Bronchus fibroblast of lung (primary cell): ENCODE measurements at places on chromosomes 11 and 22. TPM values are rescaled to one million over a fixed set of nuclear protein-coding genes. Genes with fewer than 3 reads are reported as not detected.

Gene OR52I1
- not detected in 2 replicates for total RNA-seq

Gene CBLIF
- not detected in 2 replicates for total RNA-seq

Gene GRAMD4
- 8.0 and 15.0 TPM in 2 replicates for total RNA-seq

Gene KCNJ1
- total RNA-seq, result not detected in 2 replicates

Gene MYOD1
- total RNA-seq, result not detected in 2 replicates

Gene PPM1F
- total RNA-seq, result 25.3 and 26.2 TPM in 2 replicates

Gene SEC14L6
- total RNA-seq, result under 0.01 and 0.50 TPM in 2 replicates
